Lung (tissue), 17 donors: ENCODE measurements at places on chromosomes 1 and 21. TPM values are rescaled to one million over a fixed set of nuclear protein-coding genes. Genes with fewer than 3 reads are reported as not detected.

DNA sequence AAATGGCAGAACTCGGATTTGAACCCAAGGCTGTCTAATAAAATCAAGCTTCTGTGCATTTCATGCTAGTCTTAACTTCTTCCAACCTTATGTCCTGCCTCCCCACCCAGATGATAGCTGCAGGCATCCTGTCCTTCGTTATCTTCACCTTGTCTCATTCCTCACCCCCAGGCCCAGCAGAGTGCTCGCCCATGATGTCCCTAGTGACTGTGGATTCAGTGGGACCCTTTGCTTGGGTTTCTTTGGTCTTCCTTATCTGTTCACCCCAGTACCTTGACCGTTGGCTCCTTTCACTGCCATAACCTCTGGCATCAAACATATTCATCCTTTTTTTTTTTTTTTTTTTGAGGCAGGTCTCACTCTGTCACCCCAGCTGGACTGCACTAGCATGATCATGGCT, 5.6 kb upstream of the BSDC1 start:
- H3K36me3 ChIP-seq, result no peaks in the 10 kb centered on the region
- peaks cover 2% of the 10 kb centered on the region for H3K4me1 ChIP-seq
- H3K27ac ChIP-seq, result no peak overlapping the region
- H3K4me3 ChIP-seq, result no peak overlapping the region

Gene MARK1
- 4.7 TPM for total RNA-seq

- no peaks in the 10 kb centered on the region for H3K4me1 ChIP-seq
- DNase-seq, result no peak
- no peak overlapping the region for H3K27ac ChIP-seq
- no peaks in the 10 kb centered on the region for H3K36me3 ChIP-seq
Observed at GRCh38 chr1:240495601-240496000, 116.4 kb downstream of the GREM2 start.

DNA sequence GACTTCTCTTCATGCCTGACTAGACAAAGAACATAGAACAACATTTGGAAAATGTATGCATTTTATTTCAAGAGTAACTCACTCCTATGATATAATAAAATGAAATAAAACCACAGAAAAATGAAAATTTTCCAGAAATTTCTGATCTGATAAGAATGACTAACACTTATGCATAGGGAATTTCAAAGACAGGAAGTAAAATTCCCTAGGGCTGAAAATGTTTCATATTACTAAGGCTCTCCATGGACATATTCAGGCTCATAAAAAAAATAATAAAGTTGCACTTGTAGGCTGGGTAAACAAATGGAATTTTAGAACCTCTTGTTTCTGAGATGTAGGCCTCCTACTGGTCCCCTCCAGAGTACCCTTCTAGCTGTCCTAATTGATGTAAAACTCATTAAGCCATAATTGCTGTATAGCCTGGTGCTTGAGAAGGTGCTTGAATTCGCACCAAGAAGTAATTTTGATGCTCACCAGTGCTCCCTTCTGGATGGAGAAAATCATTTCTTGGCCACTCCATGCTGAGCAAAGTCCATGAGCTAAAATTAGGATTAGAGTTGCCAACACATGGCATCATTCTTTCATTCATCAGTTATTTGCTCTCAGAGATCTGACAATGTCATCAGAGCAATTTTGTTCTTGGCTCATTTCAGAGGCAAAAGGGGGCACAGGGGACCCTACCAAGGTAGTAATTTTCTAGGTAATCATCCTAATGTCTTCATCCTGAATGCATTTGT, 641.0 kb upstream of the CAMK1G start:
- no peaks in the 10 kb centered on the region for H3K27me3 ChIP-seq
- no peak overlapping the region for H3K4me3 ChIP-seq
- no peaks in the 10 kb centered on the region for H3K36me3 ChIP-seq
- DNase-seq, result no peak
- H3K27ac ChIP-seq, result no peak overlapping the region

- no peaks in the 10 kb centered on the region for H3K4me1 ChIP-seq
- no peak overlapping the region for H3K27ac ChIP-seq
- H3K4me3 ChIP-seq, result no peak overlapping the region
- no peaks in the 10 kb centered on the region for H3K36me3 ChIP-seq
- peak; percentile 44 for DNase-seq
- H3K27me3 ChIP-seq, result peaks cover 49% of the 10 kb centered on the region
Observed at GRCh38 chr1:4652631-4653327, 1.6 kb upstream of the AJAP1 start.

Gene ARHGAP30
- total RNA-seq, result 49.5 TPM

DNA sequence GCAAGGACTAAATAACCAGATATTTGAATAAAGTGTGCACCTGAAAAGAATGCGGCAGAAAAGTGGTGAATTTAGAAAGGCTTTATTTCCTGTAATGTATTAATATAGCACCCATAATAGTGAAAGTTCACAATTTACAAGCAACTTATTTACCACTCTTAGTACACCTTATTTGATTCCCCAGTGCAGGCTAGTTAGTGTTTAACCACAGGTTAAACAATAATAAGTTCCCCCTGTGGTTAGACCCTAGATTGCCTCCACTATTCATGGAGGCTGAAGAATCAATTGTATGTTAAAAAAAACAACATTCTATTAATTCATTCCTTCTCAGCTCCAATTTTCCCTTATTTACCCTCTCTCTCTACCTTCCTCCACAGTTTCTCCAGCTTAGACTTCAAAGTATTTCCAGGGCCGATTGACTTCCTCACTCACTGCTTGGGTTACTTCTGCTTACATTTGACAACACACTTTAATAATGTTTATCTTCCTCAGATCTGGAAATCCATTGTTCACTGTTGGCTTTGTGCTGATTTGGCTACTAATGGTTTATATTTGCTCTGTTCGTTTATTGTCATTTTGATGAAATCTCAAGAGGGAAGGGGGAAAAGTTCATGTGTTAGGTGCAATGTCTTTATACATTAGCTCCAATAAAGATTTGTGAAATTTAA, 796.3 kb downstream of the BRINP3 start:
- no peaks in the 10 kb centered on the region for H3K27me3 ChIP-seq
- H3K4me3 ChIP-seq, result no peak overlapping the region
- no peak overlapping the region for H3K27ac ChIP-seq
- H3K4me1 ChIP-seq, result no peaks in the 10 kb centered on the region
- no peaks in the 10 kb centered on the region for H3K36me3 ChIP-seq
- DNase-seq, result no peak

DNA sequence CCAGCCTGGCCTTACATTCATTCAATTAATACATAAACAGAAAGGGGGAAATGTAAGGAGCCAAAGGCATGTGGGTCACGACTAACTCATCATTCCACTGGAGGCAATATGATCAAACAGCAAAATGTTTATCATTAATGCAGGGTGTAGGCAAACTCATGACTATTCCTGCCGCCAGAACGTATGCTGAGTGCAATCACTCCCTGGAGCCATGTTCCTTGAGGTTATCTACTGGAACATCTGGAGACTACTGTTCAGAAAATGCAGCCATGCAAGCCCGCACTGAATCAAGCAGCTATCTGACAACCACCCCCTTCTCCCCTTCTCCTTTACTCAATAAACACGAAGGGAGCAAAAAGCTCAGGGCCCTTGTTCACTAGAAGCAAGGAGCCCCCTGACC, 267.6 kb downstream of the COL11A1 start:
- H3K4me3 ChIP-seq, result no peak overlapping the region
- no peaks in the 10 kb centered on the region for H3K4me1 ChIP-seq
- no peak overlapping the region for H3K27ac ChIP-seq
- H3K27me3 ChIP-seq, result no peaks in the 10 kb centered on the region

Gene TRAF3IP3
- total RNA-seq, result 6.9 TPM

GRCh38 chr1:174005032-174005431, 17.1 kb downstream of the RC3H1 start:
- no peak overlapping the region for H3K4me3 ChIP-seq
- H3K27me3 ChIP-seq, result no peaks in the 10 kb centered on the region
- peaks cover 3% of the 10 kb centered on the region for H3K4me1 ChIP-seq
- no peaks in the 10 kb centered on the region for H3K36me3 ChIP-seq

Gene VWA5B1
- total RNA-seq, result 0.31 TPM
